Fibroblast of the conjunctiva (primary cell): ENCODE measurements at places on chromosomes 11 and 22.

GRCh38 chr11:132111838-132112237 is 741.4 kb downstream of the NTM start:
- peak; percentile 85 for DNase-seq

GRCh38 chr22:19492504-19493174 is 12.9 kb downstream of the CDC45 start:
- no peak for DNase-seq

GRCh38 chr11:15379483-15379882 is 264.8 kb downstream of the INSC start:
- no peak for DNase-seq

DNA sequence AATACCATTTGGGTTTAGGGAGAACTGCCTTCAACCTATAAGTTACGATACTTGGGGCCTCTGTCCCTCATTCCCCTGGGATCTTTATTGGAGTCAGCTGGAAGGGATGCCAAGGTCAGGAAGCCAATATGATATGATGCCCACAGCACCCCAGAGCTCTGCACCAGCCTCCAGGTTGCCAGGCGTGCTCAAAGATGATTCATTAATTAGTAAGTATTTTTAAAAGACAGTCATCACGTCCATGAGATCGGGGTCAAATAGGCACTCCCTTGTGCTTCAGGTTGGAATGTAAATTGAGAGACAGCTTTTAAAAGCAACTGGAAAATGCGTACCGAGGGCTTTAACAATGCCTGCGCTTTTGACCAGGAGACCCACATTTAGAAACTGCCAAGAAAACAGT is 57.0 kb upstream of the CD5 start:
- no peak for DNase-seq

DNA sequence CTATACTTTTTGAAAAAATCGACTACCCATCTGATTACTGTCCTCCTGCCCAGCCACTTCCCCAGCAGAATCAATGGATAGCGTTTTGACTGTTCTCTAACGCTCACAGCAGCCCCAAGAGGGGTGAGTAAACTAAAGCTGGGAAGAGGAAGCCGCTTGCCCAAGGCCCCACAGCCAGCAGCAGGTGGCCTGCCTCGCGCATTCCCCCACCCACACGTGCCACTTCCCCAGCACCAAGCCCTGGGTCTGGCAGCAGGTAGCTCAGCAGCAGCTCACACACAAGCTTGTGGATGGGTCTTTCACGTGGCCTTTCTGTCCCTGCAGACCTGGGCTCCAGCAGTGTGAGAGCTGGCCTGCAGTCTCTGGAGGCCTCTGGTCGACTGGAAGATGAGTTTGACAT is 34.3 kb downstream of the TOM1 start:
- DNase-seq, result no peak

- no peak for DNase-seq
Measured at GRCh38 chr11:118229274-118229847, 4.5 kb upstream of the JAML start.

GRCh38 chr22:35264986-35265385 is 7.7 kb downstream of the HMGXB4 start:
- DNase-seq, result no peak

- no peak for DNase-seq
Measured at GRCh38 chr11:35330156-35330889, 89.0 kb downstream of the SLC1A2 start.

DNA sequence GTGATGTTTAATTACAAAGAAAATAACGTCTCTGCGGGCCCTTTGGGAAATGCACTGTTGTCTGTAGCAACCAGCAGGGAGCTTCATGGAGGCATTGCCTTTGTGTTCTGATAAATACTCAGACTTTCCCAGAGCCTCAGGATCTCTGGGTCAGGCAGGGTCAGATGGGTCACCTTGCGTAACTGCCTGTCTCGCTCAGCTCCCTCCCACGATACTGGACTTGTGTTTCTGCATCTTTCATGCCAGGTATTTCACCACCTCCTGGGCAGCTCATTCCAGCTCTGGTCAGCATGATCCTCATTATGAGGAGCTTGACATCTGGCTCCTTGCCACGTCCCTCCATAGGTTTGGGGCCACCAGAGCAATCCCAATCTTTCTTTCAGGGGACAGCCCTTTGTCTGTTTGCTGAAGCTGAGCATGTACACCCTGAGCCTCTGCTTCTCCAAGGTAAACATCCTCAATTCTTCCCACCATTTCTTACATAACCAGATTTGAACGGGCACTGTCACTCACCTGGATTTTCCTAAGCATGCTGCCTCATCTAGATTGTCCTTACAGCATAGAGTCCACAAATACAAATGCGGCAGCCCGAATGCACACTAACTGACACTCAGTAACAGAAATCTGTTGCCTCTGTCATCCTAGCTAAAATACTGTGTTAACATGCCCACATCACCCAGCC is 162.3 kb downstream of the LARGE1 start:
- no peak for DNase-seq
